ENCODE measurements at places on chromosomes 4 and X.

GRCh38 chrX:13791559-13791958 is 25.3 kb downstream of the GPM6B start:
- no peak for DNase-seq

- DNase-seq = no peak
These were observed 283.0 kb upstream of the GPC4 start for GRCh38 chrX:133698298-133698697.

DNA sequence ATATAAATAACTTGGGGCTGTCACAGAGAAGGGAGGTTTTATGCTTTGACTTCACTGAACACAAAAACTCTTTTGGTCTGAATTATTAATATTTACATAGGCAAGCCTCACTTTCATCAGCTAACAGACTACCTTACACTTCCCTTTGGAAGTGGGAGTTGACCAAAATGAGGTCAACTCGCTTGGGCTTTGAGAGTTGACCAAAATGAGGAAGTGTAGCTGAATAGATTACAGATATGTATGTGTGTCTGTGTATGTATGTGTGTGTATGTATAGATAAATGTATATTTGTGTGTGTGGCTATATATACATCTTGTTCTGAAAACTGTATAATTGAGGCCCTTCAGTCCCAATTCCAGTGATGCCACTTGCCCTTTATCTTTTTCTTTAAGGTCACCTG is 113.3 kb upstream of the IL13RA1 start:
- no peak for DNase-seq

DNA sequence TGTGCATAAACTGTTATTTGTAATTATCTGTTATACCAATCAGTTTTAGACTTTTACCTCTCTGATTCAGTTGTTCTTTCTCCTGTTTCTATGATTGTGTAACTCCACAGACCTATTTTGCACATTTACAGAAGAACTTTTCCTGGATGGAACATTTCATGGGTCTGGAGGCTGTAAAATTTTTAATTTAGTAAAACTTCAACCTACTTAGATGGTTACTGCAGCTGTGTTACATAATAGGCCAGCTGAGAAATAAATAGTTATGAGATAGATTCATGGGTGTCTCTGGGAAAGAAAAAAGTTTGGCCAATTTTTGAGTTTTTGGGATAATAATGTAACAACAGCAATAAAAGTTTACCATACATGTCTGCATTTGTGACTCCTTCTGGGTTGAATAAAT is 253.5 kb downstream of the ARHGAP24 start:
- DNase-seq = no peak

- DNase-seq = no peak
These were observed 55.9 kb upstream of the GABRA2 start for GRCh38 chr4:46445710-46446314.
